ENCODE measurements at places on chromosomes 13 and 19. TPM values are rescaled to one million over a fixed set of nuclear protein-coding genes. Genes with fewer than 3 reads are reported as not detected.

Gene MBOAT7
- total RNA-seq: 114 TPM

Gene CYP4F22
- total RNA-seq: 0.44 TPM

Gene C19orf67
- total RNA-seq: not detected

Gene C19orf33
- total RNA-seq: 761 TPM

Gene PRKCG
- 6.1 TPM for total RNA-seq

Gene FBXO17
- 62.2 TPM for total RNA-seq

Gene PRSS57
- total RNA-seq: 0.17 TPM

Gene DNAJC15
- total RNA-seq: 0.16 TPM

Gene ZNF442
- total RNA-seq: not detected
